ENCODE measurements at places on chromosomes 16 and 17.

- DNase-seq: no peak
Observed at GRCh38 chr16:28537076-28537475, 1.7 kb downstream of the NUPR1 start.

- no peak for DNase-seq
Observed at GRCh38 chr16:73159296-73159695, 111.4 kb upstream of the ZFHX3 start.

GRCh38 chr17:70588003-70588402, 418.7 kb downstream of the KCNJ2 start:
- DNase-seq: no peak

DNA sequence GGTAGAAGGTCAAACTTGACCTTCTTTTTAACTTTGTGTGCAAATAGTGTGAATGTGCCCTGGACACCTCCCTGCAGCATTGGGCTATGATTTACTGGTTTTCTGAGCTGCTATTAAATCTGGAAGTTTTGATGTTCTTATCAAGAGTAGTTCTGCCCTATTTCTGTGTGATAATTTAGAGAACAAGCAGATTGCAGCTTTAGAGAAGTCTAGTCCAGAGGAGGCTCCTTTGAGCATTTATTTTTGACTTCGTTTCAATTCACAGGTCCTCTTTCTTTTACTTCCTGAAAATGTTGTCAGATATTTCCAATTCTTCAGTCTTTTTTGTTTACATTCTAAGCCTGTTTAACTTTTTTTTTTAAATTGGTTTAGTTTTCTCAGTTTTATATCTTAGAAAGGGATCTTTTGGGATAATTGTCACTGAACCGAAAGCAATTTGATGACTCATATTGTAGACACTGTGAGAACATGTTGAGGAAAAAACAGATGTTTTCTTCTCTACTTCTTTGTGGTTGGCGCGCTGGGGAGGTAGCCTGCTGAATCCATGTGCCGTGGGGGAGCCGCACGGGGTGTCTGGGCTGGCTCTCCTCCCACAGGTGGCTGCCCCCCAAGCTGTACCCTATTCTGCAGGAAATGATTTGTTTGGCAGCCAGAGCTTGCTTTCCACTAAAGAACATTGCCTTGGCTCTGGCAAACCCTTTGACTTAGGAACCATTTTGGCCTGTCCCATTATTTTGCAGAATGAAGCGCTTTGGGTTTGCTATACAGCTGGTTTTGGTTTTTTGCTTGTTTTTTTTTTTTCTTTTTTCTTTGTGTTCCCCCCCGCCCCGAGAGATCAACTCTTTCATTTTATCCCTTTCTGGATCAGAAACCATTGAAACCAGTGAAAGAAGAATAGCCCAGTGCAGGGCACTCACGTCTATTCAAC, 53.4 kb downstream of the MFSD11 start:
- DNase-seq: peak; percentile 60

- no peak for DNase-seq
Observed at GRCh38 chr17:79946352-79947231, 89.1 kb downstream of the TBC1D16 start.

DNA sequence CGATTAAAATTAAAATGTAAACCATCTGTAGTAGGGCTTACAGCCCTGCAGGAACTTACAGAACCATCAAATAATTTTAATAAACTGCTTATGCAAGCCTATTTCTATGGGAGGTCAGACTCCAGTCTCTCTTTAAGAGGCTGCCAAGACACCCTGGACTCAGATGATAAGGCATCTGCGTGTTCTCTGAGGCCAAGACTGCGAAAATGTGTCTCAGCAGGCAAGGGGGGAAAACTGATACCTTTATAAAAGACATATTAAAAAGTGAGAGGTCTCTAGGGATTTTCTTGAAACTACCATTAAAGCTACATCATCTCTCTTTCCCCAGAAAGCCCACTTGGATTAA, 32.2 kb downstream of the MPHOSPH6 start:
- DNase-seq: no peak

DNA sequence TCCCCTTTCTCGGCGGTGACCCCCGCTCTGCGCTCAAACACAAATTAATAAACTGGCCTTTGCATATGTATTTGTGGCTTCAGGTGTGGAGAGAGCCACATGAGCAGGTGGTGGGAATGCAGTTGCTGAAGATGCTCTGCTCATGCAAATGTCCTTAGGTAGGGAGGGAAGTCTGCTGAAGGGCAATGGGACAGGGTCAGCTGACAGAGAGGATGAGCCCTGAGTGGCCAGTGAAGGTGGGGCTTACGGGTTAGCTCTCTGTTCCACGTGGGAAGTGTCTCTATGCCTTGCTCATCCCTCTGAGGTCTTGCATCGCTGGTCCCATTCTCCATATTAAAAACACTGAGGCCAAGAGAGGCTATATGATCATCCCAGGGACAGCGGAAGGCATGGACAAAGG, 74.2 kb upstream of the CCL1 start:
- no peak for DNase-seq

- no peak for DNase-seq
Observed at GRCh38 chr17:59492091-59492451, 73.3 kb upstream of the DHX40 start.
